ENCODE measurements at places on chromosomes 13 and 19.
A peak's percentile ranks its signal among the peaks of the same experiment; 100 is the strongest.

DNA sequence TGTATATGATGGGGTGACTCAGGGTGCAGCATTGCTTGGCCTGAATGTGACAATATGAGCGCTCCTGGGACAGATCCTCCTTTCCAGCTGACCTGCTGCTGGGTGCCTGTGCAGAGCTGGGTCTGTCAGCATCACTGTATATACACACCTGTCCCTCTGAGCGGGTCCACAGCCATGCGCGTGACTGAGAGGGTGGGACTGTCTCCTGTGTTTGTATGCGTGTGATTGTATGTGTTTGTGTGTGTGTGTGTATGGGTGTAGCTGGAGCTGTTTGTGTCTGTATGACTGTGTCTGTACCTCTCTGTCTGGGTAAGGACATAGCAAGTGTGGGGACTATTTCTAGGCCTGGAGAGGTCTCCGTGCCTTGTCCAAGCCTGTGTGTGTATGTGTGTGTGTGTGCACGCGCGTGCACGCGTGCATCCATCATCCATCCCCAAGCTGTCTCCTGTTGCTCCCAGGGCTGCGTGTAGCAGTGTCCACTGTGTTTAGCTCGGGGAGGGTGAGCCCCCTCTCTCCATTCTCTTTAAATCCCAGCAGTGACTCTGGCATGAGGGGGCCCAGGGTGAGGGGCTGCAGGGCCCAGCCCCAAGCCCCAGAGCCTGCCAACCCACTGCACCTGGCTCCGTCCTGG, 8.3 kb downstream of the IGLON5 start:
- H3K27ac ChIP-seq = no peak overlapping the region
- H3K27me3 ChIP-seq = peaks cover 23% of the 10 kb centered on the region
- no peak overlapping the region for H3K4me3 ChIP-seq
- DNase-seq = no peak
- peaks cover 5% of the 10 kb centered on the region for H3K4me1 ChIP-seq
- H3K36me3 ChIP-seq = no peaks in the 10 kb centered on the region

GRCh38 chr13:30871588-30872275, 34.3 kb upstream of the MEDAG start:
- H3K4me1 ChIP-seq = no peaks in the 10 kb centered on the region
- no peak overlapping the region for H3K27ac ChIP-seq
- no peaks in the 10 kb centered on the region for H3K36me3 ChIP-seq
- peaks cover 19% of the 10 kb centered on the region for H3K27me3 ChIP-seq
- no peak for DNase-seq
- no peak overlapping the region for H3K4me3 ChIP-seq

- no peak overlapping the region for H3K4me3 ChIP-seq
- peaks cover 20% of the 10 kb centered on the region for H3K36me3 ChIP-seq
- no peak for DNase-seq
- H3K27me3 ChIP-seq = no peaks in the 10 kb centered on the region
These were observed 30.0 kb upstream of the KBTBD7 start for GRCh38 chr13:41224113-41225110.

DNA sequence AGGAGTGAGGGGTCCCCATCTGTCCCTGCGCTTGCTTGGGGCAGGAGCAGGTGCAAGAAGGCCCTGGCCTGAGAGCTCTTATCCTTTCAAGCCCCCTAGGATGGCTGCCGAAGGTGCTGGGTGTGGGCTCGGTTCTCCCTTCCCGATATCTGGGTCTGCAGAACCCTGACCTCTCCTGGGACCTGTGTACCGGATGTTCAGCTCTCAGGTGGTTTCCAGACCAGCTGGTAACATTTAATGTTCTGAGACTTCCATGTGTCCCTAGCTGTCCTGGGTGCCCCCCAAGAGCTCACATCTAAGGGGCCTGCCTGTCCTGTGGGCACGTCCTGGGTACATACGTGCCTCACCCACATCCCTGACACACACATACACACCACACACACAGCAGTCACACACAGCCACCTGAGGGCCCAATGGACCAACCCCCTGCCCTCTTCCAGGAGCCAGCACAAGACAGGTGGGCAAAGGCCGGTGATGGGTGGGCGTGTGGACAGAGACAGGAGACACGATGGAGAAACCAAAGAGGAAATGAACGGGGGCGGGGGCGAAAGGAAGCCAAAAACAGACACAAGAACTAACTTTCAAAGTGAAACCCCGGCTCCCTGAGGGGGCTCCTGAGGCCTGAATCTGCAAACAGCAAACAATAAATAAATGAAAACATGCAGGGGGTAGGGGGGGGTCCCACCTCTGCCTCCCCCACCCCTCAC, 124.3 kb downstream of the PTPRS start:
- no peaks in the 10 kb centered on the region for H3K4me1 ChIP-seq
- H3K27ac ChIP-seq = no peak overlapping the region
- no peak overlapping the region for H3K4me3 ChIP-seq
- DNase-seq = no peak

DNA sequence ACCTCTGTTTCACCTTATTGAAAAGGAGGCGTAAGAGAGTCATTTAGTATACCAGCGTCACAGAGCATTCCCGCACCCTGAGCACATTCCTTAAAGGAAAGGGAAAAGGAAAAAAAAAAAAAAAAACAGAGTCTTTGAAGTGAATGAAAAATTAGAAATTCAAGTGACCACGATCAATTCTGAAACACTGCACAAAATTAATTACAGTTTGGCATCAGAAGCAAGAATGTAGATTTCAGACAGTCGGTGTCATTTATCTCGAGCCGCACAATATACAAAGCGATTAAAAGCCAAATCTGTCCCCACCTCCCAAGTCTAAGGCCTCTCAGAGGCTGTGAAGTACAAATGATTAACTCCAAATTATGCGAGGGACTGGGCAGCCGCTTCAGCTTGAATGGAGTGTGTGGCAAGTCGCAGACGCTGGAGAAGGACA, 173.7 kb upstream of the ZNF507 start:
- H3K4me1 ChIP-seq = no peaks in the 10 kb centered on the region
- H3K36me3 ChIP-seq = no peaks in the 10 kb centered on the region
- no peak for DNase-seq
- no peak overlapping the region for H3K27ac ChIP-seq
- no peak overlapping the region for H3K4me3 ChIP-seq

DNA sequence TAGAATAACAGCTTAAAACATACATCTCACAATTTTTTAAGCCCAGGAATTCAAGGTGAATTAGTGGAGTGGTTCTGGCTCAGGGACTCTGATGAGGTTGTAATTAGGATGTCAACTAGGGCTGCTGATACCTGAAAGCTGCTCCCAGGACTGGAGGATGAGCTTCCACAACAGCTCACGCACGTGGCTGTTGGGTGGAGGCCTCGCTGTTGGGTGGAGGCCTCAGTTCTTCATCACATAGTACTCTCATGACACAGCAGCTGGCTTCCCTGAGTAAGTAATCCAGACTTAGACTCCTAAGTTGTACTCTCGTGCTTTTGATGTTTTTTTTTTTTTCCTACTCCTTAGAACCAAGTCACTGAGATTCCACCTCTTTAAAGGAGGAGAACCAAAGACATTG, 577.1 kb upstream of the PRR20A start:
- no peaks in the 10 kb centered on the region for H3K4me1 ChIP-seq
- H3K36me3 ChIP-seq = no peaks in the 10 kb centered on the region
- no peak for DNase-seq
- no peak overlapping the region for H3K27ac ChIP-seq
- no peaks in the 10 kb centered on the region for H3K27me3 ChIP-seq

DNA sequence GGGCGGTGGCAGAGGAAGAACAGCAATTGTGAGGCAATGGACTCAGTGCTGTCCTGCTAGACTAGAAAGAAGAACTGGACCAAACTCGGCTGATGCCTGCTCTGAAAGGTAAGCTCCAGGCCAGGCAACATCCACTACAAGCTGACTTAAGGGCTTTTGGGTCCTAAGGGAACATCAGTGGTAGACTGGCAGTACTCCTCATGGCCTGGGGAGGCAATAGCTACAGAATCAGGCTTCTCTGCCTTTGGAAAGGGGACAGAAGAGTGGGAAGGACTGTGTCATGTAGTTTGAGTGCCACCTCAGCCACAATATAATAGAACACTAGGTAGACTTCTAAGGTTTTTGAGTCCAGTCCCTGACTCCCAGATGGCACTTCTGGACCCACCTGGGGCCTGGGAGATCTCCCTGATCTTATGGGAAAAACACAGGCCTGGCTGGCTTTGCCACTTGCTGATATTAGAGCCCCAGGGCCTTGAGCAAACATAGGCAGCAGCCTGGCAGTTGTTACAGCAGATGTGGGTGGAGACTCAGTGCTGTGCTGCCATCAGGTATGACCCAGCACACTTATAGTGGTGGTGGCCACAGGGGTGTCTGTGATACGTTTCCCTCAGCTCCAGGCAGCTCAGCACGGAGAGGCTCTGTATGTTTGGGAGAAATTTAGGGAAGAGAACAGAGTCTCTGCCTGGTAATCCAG, 9.2 kb upstream of the CLC start:
- no peak overlapping the region for H3K4me3 ChIP-seq
- DNase-seq = no peak
- no peaks in the 10 kb centered on the region for H3K36me3 ChIP-seq
- peaks cover 27% of the 10 kb centered on the region for H3K27me3 ChIP-seq
- H3K4me1 ChIP-seq = no peaks in the 10 kb centered on the region

DNA sequence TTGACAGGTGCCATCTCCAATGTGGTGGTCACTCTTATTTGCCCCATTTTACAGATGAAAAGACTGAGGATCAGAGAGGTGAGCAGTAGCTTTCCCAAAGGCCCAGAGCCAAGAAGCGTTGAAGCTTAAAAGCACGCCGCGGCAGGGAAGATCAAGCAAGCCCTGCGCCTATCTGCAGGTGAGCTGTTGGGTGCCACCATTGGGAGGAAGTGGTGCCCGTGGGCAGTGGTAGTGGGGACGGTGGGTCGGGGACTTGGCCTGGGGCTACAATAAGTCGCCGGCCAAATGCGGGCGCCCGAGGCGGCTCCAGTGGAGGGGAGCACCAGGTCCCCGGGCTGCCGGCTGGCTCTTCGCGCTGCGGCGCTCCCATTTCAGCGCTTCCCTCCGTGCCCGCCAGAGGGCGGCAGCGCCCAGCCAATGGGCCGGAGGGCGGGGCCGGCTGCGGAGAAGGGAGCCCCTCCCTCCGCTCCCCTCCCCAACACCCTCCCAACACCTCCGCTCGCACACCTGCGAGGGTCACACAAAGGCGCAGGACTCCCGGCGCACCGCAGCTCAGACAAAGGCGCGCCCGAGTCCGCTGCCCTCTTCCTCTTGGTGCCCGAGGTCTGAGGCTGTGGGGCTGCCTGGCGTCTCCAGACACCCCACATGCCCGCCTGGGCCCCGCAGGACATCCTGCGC, 744 bp upstream of the POU2F2 start:
- peaks cover 46% of the 10 kb centered on the region for H3K4me1 ChIP-seq
- peak; percentile 81 for DNase-seq
- H3K4me3 ChIP-seq = peak overlapping the region; percentile 92
- peaks cover 8% of the 10 kb centered on the region for H3K36me3 ChIP-seq
- H3K27ac ChIP-seq = peak overlapping the region; percentile 91

DNA sequence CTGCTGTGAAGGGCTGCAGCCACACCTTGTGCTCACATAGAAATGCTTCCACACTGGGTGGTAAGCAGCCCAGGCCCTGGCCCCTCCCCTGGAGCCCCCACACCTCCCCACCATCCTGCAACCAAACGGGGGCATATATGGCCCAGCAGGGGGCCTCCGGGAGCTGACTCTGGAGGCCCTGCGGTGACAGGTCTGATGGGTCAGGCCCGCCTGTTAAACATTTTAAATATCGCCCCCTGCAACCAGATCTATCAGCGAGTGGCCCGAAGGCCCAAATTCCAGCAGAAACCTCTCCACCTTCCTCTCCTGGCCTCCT, 48.0 kb upstream of the KATNAL1 start:
- peaks cover 51% of the 10 kb centered on the region for H3K36me3 ChIP-seq
- H3K27me3 ChIP-seq = no peaks in the 10 kb centered on the region
- no peak for DNase-seq

DNA sequence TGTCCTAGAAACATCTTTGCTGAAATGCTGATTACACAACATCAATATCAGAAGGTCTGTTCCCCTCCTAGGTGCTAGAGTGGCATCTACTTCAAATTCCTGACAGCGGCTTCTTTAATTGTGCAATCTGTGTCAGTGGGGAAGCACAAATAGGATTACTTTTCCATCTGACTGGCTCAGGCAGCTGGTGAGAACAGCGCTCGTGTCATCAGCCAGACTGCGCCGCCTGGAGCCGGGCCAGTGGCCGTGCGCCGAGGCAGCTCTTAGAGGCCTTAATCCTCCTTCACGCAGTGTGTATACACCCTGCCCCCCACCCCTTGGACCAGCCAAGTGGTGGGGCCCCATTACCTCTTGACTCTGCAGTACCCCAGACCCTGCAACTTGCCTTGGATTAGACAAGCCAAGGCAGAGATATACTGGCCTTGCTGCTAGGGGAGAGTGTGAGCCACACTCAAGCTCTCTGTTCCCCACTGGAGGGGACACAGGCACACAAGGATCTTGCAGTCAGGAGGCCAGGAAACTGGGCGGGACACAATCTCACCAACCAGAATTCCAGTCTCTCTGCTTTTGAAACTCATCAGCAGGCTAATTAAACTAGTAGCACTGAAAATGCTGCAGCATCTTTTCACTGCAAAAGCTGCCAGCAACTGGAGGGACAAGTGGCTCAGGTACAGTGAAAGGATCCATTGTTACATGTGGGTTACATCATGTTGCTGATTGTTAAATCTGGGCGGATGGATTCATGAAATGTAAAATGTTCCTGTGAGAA, 48.9 kb upstream of the EPHX3 start:
- no peaks in the 10 kb centered on the region for H3K27me3 ChIP-seq
- no peak for DNase-seq
- no peak overlapping the region for H3K27ac ChIP-seq
- no peak overlapping the region for H3K4me3 ChIP-seq
- H3K4me1 ChIP-seq = peaks cover 47% of the 10 kb centered on the region

DNA sequence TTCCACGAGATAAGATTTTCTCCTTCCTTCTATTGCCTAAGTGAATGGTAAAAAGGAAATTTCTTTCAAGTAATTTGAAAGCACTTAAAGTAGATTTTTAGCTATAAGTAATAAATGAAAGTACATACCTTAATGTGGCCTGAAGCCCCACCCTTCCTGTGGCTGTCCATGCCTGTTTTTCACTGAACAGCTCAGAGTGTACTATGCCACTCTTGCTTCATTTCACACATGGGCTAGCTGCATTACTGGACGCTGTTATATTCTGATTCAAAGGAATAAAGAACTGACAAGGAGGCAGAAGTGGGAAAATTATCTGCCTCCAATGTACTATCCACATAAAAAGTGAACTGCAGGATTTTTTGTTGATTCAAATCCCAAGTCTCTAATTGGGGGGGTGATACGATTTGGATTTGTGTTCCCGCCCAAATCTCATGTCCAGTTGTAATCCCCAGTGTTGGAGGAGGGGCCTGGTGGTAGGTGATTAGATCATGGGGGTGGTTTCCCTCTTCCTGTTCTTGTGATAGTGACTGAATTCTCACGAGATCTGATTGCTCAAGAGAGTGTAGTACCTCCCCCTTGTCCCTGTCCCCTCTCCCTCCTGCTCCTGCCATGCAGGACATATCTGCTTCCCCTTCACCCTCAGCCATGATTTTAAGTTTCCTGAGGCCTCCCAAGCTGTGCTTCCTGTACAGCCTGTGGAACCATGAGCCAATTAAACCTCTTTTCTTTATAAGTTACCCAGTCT, 154.7 kb upstream of the SGCG start:
- no peaks in the 10 kb centered on the region for H3K4me1 ChIP-seq
- no peaks in the 10 kb centered on the region for H3K36me3 ChIP-seq
- DNase-seq = no peak
- no peak overlapping the region for H3K27ac ChIP-seq
- no peaks in the 10 kb centered on the region for H3K27me3 ChIP-seq

GRCh38 chr19:22446605-22447004, 24.5 kb upstream of the ZNF98 start:
- DNase-seq = no peak
- H3K4me3 ChIP-seq = no peak overlapping the region
- H3K4me1 ChIP-seq = no peaks in the 10 kb centered on the region
- H3K36me3 ChIP-seq = no peaks in the 10 kb centered on the region

GRCh38 chr13:88285329-88285728, 614.2 kb downstream of the SLITRK5 start:
- H3K4me1 ChIP-seq = no peaks in the 10 kb centered on the region
- H3K36me3 ChIP-seq = no peaks in the 10 kb centered on the region
- H3K27ac ChIP-seq = no peak overlapping the region
- no peak for DNase-seq
- H3K4me3 ChIP-seq = no peak overlapping the region
- H3K27me3 ChIP-seq = no peaks in the 10 kb centered on the region
